GM23248 (cell line): ENCODE measurements at places on chromosomes 2 and 18. TPM values are rescaled to one million over a fixed set of nuclear protein-coding genes. Genes with fewer than 3 reads are reported as not detected.

GPAT2 gene
- polyA plus RNA-seq: 0.38 and 0.71 TPM in 2 replicates

AUP1 gene
- 119 and 122 TPM in 2 replicates for polyA plus RNA-seq

EGR4 gene
- polyA plus RNA-seq: 0.08 TPM in 1 of 2 replicates, not detected in the other

LPIN2 gene
- 19.5 and 19.8 TPM in 2 replicates for polyA plus RNA-seq

VWC2L gene
- polyA plus RNA-seq: not detected in 2 replicates

KCNJ3 gene
- polyA plus RNA-seq: not detected in 2 replicates

MBP gene
- 2.9 and 3.3 TPM in 2 replicates for polyA plus RNA-seq

PRSS56 gene
- polyA plus RNA-seq: not detected in 2 replicates

ERMN gene
- polyA plus RNA-seq: not detected in 2 replicates

CHRNG gene
- not detected in 2 replicates for polyA plus RNA-seq

SNORC gene
- 0.39 TPM in 1 of 2 replicates, not detected in the other for polyA plus RNA-seq

- DNase-seq: no peak
Observed at GRCh38 chr2:52539026-52539970, 1228.3 kb upstream of the CHAC2 start.

GRCh38 chr18:70422391-70422965, 133.6 kb downstream of the SOCS6 start:
- peak; percentile 63 for DNase-seq

- no peak for DNase-seq
Observed at GRCh38 chr2:86284987-86285386, 52.4 kb downstream of the REEP1 start.

DNA sequence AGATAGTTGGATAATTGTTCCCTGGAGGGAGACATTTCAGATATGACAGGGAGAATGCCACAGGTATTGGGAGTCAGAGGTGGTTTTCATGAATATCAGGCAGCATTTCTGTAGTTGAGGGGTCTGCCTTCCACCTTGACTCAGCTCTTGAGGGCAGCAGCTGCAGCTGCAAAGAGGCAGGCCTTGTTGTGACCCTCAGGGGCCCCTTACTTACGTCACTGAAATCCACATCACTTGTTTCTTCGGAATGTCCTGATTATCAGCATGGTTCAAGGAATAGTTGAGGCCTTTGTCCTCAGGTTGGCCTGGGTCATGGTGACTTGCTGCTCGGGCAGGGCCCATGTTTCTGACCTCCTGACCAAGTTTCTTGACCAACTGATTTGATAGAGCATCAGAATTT, 46.9 kb downstream of the TMEM17 start:
- DNase-seq: no peak

- DNase-seq: peak; percentile 99
Observed at GRCh38 chr2:237128026-237128703, 42.5 kb downstream of the COPS8 start.

DNA sequence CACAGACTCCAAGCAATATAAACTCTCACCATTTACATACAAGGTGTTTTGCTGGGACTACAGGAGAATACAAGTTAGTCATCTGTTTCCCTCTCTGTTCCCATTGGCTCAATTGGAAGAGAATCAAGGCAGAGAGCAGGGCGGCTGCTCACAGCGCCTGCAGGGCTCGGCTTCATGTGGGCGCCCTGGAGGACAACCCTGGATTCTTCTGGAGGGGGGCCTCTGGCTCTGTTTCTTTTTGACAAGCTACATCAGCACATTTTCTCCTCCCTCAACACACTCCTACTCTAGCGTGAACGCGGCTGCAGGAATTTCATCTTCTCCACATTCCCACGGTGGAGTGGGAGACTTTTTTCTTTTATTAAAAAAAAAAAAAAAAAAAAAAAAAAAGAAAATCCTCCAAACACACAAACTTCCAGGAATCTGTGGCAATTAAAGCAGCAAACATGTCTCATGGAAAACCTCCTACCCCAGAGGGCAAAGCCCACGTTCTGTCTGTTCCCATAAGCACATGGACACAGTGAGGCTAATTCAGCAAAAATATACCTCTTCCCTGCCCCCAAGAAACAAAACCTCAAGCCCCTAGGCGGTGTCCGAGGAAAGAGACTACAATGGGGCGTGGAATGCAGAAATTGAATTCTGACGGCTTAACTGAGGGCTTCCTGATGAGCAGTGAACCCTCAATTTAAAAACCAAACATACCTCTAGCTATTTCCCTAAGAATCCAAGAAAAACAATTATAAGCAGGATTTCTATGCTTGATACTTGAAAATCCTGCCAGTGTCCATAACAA, 50.6 kb downstream of the PARD6G start:
- peak; percentile 23 for DNase-seq

DNA sequence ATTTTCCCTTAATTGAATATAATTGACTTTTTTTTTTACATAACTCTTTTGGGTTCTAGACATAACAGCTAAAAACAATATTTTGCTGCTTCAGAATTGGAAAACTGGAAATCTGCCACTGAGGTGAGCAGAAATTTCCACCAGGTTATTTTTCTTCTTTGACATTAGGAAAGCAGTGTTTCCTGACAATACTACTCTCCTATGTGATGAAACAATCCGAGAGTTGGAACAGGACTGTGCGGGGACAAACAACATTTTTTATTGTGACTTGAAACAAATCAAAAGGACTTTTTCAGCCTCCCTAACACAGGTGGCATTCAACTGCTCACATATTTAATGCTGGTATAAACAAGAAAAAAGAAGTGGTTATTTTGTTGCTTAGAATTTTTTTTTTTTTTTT, 237.2 kb downstream of the RNF152 start:
- no peak for DNase-seq

- DNase-seq: no peak
Observed at GRCh38 chr18:43710135-43710534, 432.8 kb upstream of the SYT4 start.

GRCh38 chr18:64330161-64330560, 181.3 kb upstream of the LINC00305 start:
- no peak for DNase-seq

DNA sequence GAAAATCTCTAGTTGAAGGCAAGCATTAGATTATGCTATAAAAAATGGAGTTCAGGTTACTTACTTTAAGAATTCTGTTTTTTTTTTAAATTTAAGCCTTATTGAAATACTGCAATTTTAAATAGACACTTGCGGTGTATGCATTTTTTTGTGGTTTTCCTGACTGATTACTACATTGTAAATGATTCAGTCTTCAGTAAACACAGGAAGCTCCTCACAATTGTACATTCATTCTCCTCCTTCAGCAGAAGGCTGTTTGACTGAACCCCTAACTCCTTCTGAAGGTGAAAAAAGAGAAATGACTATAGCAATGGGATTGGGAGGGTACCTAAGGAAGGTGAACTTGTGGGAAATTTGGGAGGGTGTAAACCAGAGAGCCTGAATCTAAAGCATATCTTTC, 136.1 kb downstream of the GCA start:
- no peak for DNase-seq

GRCh38 chr2:42848265-42848664, 55.9 kb upstream of the HAAO start:
- DNase-seq: no peak

DNA sequence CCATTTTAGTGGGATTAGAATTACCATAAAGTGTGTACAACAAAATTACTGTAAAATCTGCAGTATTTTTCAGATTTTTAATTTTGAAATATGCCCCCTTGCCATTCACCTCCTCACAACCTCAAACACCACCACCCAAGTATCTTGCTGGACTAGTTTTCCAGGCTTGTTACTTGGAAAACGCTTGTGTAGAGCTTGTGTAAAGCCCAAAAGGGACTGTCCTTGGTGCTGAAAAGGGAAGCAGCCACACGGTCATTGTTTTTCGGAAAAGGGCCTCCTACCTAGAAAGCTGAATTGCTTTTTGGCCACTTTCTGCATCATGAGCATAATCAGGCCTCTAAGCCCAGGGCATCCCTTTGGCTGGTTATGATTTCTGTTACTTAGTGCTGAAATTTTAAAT, 563.4 kb downstream of the LRRTM4 start:
- peak; percentile 4 for DNase-seq

DNA sequence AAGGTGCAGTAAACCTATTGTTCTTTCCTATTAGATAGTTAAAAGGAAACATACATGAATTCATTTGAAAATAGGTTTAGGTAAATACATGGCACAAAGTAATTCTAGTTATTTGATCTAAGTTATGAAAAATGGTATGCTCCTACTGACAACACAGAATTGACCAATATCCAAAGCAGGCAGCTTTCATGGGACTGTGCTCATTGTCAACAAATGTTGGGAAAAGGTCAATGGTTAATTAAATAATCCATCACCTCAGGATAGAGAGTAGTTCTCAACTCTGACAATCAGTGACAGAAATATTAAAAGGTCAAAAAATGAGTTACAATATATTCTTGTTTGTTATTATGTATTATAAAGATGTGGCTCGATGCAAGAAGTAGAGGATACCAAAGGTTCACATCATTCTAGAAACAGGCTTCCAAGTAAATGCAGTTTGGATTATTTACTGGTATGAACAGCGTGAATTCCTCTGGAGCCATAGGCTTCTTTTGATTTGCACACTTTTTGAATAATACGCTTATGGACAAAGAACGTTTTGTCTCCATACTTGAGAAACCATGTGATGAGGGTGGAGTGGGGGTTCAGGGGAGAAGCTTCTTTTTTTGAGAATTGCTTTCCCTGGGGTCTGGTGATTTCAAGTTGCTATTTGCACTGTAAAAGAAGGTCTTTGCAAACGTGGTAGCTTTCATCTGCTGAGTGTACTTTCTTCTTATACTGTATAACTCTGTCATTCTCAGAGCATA, 422.0 kb upstream of the ZEB2 start:
- DNase-seq: no peak

DNA sequence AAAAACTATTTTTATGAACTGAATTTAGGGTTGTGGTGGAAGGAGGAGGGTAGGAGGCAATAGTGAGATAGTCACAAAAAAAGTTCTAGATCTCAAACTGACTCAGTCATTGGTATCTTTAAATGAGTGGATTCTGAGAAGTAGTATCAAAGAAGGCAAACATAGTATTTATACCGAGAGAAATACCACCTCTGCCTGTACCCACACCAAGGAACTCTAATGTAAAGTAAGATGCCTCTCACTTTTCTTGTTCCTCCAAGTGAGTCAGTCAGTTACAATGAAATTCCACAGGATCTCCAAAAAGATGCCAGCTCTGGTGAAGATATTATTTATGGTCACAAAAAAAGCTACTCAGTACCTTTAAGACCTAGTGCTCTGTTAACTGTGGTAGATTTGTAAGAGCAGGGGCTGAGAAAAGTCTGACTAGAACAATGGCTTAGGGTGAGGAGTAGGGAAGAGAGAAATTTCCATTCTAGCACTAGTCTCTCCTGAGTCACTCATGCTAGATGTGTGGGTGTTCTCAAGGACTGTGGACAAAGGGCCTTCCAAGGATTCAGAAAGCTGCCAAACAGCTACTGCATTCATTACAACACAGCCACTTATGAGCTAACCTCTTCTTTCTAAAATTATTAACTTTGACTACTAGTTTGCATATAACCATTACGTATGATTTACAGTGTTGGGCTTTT, 36.3 kb downstream of the YWHAQ start:
- peak; percentile 98 for DNase-seq

DNA sequence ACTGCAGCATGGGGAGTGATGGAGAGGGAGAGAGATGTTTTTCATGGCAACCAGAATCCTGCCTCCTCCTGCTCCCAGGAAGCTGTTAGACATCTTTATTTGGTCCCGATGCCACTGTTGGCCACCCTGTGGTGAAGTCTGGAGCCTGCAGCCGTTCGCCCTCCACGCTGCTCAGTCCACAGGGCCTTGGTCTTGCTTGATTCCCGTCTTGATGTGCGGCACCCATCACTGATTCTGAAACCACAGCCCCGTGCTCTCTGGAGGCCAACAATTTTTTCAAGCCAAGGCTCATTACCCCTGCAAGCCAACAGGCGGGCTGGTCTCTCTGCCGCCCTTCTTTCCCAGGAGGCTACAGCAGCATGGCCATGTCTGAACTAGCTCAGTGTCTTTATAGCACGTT, 24.5 kb downstream of the SIGLEC15 start:
- DNase-seq: peak; percentile 48

GRCh38 chr18:23163786-23164533, 28.7 kb downstream of the CABLES1 start:
- DNase-seq: no peak

GRCh38 chr18:58095222-58095621, 51.2 kb downstream of the NEDD4L start:
- DNase-seq: no peak

DNA sequence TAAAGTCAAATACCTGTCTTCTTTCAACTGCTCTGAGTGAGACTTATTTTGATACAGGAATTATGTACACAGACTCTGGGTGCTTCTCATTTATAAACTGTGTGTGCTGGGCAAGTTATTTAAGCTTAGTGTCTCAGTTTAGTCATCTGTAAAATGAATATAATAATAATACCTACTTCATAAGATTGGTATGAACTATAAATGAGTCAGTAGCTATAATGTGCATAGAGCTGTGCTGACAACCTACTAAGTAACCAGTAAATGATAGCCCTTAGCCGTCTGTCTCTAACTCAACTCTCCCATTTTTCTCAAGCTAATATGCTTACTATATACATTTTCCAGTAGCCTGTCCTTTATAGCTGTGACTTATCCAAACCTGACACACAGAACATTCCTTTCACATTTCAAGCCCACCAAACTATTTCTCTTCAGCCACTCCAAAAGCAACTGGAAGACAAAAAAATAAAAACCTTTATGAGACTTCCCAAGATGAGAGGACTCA, 319.8 kb downstream of the ETAA1 start:
- DNase-seq: peak; percentile 7

DNA sequence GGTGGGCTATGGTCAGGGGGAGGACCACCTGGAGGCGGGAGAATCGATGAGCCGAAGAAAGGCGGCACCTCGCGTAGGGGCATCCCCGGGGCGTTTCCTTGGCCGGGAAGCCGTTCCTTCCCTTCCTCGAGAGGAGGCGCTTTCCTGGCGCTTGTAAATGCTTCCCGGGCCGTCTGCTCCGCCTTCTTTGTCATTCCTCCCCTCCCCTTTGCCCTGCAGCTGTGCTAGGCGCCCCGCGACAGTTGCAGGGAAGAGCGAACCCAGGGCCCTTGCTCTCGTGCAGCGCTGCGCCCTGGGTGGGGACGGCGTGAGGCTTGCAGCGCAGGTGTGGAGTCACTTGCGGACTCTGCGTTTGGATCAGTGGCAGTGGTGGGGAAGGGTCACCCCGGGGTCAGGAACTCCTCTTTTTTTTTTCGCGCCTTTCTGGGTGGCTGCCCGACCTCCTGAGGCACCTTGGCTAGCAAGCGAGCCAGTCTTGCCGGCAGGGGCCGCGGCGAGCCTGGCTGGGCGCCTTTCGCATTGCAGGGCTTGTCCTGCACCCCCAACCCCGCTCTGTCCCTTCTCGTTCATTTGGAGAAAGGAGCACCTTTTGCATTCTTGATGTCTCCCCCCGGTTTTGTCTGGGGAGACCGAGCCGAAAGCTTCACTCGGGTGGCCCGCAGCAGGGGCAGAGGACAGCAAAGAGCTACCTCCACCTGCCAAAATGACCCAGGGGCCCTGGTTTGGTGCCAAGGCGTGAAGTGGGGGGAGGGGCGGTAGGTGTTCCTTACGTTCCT, 858 bp downstream of the KCNS3 start:
- peak; percentile 85 for DNase-seq

- DNase-seq: peak; percentile 19
Observed at GRCh38 chr2:49687918-49688317, 533.6 kb upstream of the FSHR start.

DNA sequence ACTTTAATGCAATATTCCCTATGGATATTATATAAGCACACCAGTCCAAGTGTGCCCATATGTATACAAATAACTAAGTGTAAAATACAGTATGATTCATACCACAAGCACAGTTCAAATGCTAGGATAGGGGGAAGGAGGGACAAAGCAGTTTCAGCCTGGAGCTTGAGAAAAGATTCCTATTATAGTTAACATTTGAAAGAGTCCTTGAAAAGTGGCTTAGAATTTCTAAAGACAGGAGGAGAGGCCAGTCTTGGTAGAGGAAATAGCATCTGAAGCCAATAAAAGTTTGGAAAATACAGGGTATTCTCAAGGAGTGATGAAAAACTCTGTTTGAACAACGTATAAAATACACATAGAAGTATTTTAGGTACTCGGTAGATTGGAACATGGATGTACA, 173.4 kb upstream of the CWC22 start:
- no peak for DNase-seq
